ENCODE measurements at places on chromosomes 6 and 20.

DNA sequence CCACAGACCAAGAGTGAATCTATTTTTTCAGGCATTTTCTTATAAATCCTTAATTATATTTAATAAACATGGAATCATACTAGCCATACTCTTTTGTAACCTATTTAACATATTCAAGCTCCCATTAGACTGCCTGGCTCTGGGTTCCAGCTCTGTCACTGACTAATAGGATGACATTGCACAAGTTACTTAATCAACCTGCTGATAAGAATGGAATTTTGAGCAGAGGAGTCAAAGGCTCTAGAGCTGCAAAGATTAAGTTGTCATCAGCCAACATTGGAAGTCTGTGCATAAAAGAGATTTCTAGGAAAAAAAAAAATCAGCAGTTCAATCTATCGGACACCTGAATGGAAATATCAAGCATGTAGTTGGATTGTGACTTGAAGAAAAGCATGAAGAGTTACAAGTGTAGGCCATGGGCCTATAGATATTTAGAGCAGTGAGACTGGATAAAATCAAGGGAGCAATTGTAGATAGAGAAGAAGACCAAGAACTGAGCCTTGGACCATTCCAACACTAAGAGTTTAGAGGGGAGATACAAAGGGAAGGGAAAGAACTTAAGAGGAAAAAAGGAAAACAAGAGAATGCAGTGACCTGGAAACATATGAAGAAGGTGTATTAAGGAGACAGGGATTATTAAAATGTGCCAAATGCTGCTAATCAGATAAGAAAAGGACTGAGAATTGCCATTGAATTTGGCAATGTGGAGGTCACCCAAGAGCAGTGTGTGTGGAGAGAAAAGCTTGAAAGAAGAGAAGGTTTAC lies 11.0 kb upstream of the HINT3 start:
- no peak for DNase-seq

- DNase-seq, result no peak
These were observed 57.0 kb downstream of the TNFAIP3 start for GRCh38 chr6:137923866-137924653.

DNA sequence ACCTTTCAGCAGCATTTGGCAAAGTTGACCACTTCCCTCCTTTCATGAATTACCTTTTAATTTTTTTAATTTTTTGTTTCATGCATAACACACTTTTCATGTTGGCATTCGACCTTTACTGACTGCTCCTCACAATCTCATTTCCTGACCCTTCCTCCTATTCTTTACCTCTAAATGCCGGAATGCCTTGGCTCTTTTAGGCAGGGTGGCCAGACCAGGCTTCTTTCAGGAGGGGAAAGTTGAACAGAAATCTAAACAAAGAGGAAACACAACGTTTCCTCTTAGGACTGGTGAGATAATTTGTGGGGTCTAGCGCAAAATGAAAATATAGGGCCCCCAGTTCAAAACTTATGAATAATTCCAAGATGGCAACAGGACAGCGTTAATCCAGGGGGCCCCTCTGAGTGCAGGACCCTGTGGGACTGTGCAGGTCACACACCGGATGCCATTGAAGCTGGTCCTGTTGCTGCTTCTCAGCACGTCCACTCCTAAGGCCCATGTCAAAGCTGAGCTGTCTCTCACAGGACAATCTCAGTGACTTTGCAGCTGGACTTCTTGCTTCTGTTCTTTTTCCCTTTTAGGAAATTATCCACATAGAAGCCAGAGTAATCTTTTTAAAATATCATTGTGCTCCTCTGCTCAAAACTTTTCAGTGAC lies 313.8 kb downstream of the HDGFL1 start:
- DNase-seq, result no peak

- no peak for DNase-seq
These were observed 817 bp downstream of the ME1 start for GRCh38 chr6:83429857-83430610.

DNA sequence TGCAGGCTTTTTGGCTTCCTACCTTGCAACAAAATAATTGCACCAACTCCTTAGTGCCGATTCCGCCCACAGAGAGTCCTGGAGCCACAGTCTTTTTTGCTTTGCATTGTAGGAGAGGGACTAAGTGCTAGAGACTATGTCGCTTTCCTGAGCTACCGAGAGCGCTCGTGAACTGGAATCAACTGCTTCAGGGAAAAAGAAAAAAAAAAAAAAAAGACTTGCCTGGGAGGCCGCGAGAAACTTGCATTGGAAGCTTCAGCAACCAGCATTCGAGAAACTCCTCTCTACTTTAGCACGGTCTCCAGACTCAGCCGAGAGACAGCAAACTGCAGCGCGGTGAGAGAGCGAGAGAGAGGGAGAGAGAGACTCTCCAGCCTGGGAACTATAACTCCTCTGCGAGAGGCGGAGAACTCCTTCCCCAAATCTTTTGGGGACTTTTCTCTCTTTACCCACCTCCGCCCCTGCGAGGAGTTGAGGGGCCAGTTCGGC lies 420 bp downstream of the SOX4 start:
- DNase-seq, result no peak

- DNase-seq, result no peak
These were observed 75.5 kb downstream of the CD164 start for GRCh38 chr6:109306733-109307132.

DNA sequence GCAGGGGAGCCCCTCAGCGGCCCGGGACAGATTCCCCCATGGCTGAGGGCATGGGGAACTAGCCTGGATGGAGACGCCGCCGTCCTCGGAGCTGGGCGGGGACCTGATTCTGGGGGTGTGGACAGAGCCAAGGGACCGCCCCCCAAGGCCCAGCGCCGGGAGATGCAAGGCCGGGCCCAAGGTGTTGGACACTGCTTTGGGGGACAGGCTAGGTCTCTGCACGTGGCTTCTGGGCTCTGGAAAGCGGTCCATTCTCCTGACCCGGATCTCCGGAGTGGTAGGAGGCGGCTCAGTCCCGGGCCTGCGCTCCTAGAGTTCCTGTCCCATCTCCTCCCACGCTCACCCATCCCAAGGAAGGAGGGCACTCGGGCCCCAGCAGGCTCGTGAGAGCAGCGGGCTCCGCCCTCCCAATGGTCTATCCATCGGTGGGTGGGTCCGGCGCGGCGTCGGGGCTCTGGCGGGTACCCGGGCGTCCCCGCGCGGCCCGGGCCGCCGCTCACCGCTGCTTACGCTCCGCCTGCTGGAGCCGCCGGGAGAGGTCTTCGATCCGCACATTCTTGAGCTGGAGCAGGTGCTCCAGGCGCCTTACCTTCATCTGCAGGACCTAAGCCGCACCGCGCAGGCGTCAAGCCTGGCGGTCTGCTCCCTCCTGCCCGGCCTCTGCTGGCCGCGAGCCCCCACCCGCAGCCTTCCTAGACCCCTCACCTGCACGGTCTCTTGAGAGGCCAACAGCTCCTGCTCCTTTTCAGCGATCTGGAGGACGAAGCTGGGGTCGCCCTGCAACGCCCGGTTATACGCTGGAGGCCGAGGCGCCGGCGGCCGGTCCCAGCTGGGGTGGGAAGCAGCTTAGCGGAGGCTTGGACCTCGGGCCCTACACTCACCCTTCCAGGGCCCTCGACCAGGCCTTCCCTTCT lies 3.3 kb downstream of the SPEF1 start:
- DNase-seq, result no peak

- DNase-seq, result no peak
These were observed 289.5 kb upstream of the CDYL start for GRCh38 chr6:4486568-4487315.

DNA sequence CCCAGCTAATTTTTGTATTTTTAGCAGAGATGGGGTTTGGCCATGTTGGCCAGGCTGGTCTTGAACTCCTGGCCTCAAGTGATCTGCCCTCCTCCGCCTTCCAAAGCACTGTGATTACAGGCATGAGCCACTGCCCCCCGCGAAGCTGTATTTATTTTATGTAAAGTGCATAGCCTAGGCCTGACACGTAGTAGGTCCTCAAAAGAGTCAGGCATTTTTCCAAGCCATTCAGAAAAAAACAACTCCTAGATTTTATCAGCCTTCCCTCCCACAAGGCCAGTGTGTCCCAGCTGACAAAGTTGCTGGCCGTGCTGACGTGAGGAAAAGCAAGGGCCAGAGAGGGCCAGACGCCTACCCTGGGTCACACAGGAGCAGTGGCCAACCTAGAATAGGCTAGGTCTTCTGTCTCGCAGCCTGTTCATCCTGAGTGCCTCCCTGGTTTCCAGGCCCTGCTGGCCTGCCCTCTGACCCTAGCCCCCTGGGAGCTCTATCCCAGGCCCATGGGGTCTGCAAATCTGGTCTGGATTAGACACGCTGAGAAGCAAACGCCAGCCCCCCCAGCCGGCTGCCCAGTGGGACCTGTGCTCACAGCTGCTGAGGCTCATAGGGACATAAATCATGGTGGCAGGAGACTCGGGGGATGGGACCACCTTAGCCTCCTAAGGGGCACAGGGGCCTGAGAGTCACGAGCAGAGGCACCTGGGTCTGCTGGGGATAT lies 11.8 kb downstream of the TCF15 start:
- no peak for DNase-seq

DNA sequence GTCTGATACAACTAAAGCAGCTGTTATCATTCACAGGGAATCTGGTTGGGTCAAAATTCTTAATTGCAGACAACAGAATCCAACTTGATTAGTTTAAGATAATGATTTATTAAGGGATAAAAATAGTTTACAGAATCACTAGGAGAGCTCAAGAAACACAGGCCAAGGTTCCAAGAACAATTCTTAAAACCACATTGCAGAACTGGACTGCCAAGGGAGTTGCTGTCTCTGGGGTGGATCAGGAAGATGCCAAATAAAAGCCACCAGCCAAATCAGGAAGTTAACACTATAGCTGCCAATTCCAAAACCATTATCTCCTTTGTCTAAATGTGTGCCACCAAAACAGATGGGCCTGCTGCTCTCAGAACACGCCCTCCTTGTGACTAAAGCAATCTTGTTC lies 53.7 kb downstream of the NUDT3 start:
- DNase-seq, result no peak

GRCh38 chr6:46879003-46879402 lies 42.7 kb downstream of the ADGRF5 start:
- no peak for DNase-seq

DNA sequence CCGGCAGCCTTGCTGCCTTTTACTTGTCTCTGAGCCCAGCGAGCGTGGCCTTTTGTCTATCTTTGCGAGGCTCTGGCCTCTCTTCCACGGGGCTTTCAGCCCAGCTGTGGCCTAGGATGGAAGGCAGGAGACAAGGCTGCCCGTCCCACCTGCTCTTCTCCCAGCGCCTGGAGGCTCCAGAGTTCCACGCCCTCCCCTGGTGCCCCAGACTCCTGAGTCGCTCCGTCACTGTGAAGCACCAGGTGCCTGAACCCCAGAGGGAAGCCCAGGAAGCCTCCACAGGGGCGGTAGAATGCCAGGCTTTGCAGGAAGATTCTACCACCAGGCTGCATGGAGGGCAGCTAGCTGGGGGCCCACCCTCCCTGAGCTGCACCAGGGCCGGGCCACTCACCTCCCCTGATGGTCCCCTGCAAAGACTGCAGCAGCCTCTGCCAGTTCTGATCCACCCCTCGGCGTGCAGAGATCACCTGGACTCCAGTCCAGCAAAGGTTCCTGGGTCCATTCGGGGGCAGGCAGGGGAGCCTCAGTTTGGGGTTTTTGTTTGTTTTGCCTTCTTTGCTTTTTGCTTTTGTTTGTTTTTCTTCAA lies 384.6 kb downstream of the CDH4 start:
- DNase-seq, result no peak

DNA sequence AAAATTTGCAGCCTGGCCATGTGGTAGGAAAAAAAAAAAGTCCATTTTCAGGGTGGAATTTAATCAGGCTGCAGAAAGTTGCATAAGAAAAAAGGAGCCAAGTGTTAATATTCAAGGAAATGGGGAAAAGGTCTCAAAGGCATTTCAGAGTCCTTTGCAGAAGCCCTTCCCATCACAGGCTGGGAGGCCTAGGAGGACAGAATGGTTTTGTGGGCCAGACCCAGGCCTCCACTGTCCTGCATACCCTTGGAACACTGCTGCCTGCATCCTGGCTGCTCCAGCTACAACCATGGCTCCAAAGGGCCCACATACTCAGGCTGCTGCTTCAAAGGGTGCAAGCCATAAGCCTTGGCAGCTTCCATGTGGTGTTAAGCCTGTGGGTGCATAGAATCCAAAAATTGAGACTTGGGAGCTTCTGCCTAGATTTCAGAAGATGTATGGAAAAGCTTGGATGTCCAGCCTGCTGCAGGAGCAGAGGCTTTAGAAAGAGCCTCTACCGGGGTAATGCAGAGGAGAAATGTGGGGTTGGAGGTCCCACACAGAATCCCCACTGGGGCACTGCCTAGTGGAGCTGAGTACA lies 239.0 kb upstream of the STXBP5 start:
- DNase-seq, result no peak

DNA sequence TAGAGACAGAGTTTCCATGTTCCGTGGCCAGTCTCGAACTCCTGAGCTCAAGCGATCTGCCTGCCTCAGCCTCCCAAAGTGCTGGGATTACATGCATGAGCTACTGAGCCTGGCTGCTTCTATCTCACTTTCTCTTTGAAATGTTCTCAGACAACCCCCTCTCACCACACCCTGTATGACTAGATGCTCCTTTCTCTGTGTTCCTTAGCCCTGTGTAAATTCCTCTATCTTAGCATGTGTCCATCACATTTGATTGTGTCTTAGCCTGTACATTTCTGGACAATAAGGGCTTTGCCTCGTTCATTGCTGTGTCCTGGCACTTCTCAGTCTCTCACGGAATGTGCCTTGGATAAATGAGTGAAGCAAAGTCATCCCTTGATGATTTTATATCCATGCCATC lies 168.1 kb upstream of the SCGN start:
- no peak for DNase-seq

- no peak for DNase-seq
These were observed 42.4 kb upstream of the GCLC start for GRCh38 chr6:53587291-53587690.

DNA sequence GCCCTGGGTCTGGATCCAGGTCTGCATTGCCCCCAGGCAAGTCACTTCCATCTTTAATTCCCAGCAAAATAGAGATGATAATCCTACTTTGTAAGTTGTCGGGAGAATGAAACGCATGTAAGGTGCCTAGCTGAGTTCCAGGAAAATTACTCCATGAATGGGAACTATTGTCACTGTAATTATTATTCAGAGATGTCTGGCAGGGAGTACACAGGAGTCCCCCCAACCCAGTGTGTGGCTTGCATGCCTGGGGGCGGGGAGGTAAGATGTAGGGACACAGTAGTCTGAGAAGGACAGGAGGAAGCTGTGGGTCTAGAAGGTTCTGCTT lies 85.4 kb downstream of the CD40 start:
- no peak for DNase-seq

DNA sequence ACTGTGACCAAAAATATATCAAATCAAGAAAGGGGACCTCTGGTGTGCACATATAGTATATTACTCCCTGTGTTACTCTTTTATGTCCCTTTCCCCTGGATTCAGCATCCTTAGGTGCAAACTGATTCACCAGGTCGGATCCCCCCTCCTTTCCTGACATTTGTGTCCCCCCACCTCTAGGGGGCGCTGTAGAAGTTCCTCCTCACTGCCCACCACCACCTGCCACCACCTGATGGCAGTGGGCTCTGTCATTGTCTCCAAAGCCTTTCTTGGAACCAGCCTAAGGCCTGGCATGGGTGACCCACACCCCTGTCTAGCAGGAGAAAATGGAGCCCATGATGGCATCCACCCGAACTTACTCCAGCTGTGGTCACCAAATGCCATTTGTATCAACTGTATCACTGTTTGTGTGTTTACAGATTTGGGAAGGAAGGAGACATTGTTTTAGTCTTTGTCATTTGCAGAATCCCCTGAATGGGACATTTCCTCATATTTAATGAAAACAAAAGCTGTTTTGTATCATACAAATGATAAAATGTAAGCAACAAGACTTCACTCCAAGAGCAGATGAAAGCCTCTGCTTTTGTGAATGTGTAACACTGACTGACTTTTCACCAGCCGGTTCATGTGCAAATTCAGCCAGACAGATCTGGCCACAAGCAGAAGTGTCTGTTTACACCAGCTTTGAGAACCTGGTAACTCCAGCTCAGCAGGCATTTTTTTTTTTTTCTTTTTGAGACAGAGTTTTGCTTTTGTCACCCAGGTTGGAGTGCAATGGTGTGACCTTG lies 66.2 kb downstream of the ARMC2 start:
- no peak for DNase-seq

All from stimulated activated CD4-positive, alpha-beta T cell treated with anti-CD3 and anti-CD28 coated beads, Interleukin-12 subunit alpha, Interleukin-12 subunit beta, amount 100 ng/mL, for 24 hours (primary cell).